ENCODE measurements at places on chromosomes 4 and X.

GRCh38 chr4:74444891-74445642 lies at the start of gene AREG:
AREG (plus strand) TSS chr4:74445136; CDS start chr4:74445346, 210 bp downstream.
- peak; percentile 20 for DNase-seq

GRCh38 chr4:44194365-44194764 lies 254.2 kb downstream of the KCTD8 start:
- peak; percentile 14 for DNase-seq

DNA sequence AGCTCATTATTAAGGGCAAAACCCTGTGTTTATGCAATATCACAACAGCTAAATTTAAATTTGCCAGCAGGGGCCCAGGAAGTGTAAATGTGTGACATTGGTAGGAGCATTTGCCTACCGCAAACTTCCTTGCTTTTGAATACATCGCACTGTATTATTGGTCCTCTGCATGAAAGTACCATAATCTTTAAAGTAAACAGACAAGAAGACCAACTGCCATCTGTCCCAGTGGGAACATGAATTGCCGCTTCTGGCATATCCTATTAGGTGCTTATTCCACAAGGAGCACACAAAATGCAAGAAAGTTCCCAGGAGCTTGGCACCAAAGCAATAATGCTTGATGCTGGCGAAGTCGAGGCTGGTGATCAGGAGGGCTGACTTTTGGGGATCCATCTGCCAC lies 51.3 kb downstream of the SOD3 start:
- DNase-seq: no peak

DNA sequence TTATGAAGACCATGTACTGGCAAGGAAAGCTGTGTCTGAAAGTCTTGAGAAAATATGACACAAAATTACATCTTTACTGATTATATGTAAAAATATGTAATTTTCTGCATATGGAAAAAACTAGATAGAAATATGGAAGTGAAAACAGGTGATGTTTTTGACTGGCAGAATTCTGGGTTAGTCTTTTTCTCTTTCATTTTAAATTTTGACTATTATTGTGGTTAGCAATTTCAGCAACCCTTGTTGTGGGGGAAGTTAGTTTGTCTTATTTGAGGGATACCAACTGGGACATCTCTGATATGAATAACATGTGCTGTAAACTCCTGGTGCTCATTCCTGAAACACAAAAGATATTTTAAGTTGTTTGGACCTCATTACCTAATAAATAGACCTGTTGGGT lies 49.9 kb upstream of the CPEB2 start:
- DNase-seq: no peak

DNA sequence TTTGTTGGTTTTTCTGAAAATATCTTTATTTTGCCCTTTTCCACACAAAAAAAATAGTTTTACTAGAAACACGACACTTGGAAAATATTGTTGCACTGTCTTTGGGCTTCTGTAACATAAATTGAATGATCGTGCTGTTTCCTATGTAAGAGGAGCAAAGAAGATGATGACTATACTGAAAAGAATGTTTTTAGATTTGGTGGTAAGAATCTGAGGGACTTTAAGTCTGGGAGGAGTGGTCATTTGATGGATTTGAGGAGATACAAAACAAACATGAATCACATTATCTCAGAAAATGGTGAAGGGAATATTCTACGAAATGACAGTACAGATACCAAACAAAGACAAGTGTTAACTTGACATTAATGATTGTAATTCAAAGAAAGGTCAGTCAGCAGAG lies 328.8 kb downstream of the ADAM29 start:
- DNase-seq: no peak

- DNase-seq: no peak
Observed at GRCh38 chr4:110867251-110867960, 244.5 kb upstream of the PITX2 start.

DNA sequence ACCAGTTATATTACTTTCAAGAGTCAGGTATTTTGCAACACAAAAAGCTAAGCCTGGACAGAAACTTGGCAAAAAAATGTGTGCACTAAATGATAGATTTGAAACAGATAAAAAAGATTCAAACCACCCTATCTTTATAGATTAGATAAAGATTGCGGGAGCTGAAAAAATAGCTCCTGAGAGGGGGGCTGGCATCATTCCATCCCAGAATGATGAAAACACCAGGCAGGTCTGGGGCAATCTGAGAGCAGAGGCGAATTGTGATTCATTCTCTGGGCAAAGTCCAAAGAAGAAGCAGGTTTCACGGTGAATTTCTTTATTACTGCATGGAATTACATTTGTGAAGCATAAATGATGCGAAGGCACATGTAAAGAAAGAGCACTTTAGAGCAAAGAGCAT lies 168.5 kb upstream of the DMD start:
- DNase-seq: peak; percentile 28

- DNase-seq: no peak
Observed at GRCh38 chr4:5127556-5127955, 76.3 kb downstream of the STK32B start.

DNA sequence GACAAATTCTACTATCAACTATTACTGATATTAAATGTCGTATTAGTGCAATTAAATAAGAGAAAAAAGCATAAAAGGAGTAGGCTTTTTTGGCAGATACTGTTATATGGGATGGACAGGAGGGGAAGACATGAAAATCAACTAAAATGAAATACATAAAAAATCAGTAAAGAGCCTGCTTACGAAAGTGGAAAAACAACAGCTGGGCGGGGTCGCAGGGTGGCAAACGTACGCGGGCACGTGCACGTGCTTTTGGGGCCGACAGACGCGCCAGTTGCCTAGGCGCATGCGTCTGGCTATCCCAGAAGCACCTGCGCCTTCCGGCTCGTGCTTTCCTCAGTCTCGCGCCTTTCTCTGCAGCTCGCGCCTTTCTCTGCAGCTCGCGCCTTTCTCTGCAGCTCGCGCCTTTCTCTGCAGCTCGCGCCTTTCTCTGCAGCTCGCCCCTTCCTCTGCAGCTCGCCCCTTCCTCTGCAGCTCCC lies at the start of gene YY2:
TSS of gene YY2 (plus strand) at position 51 of the 479 bp plus-strand sequence. CDS start 498 bp downstream, outside the sequence.
- DNase-seq: no peak

DNA sequence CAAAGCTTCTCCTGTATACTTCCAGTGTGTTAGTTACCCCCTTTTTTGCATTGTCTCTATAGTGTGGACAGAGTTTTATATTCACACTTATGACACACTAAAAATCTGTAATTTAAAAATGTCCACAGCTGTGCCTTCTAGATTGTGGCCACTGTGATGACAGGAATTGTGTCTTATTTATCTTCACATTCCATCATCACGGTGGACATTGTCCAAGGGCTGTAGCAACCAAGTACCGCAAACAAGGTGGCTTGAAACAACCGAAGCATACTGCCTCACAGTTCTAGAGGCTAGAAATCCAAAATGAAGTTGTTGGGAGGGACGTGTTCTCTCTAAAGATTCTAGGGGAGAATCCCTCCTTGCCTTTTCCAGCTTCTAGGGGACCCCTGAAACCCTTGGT lies 32.3 kb downstream of the CHRNA9 start:
- DNase-seq: no peak

GRCh38 chr4:82561786-82562563 lies at the start of gene TMEM150C:
TMEM150C (minus strand) TSS chr4:82561988; CDS start chr4:82504657, 57,331 bp downstream.
- DNase-seq: no peak

DNA sequence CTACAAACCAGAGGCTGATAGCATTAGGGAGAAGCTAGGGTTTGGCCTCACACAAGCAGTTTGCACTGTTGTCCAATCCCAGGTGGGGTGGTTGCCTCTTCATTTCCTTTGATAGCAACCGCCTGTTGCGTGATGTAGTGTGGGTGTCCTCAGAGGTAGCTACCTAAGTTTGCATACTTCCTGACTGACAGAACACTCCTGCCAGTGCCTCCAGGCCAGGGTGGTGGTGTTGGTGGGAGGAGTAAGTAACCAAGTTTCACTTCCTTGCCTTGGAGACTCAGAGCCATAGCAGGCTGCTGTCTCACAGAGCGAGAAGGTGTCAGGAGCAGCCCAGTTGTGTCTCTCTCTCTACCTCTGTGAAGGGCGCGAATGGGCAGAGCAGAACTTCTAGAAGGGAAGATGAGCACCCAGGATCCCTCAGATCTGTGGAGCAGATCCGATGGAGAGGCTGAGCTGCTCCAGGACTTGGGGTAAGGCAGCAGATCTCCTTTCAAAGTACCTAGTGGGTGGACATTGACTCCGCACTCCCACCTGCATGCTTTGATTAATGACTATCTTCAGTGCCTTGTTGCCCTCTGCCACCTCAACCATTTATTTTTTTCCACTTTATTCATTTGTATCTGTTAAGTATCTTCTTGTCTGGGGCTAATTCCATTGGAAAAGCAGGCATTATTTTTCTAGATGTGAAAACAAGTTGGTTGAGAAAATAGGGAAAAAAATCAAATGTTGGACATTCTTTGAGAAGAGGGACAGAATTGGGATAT lies at the start of gene DAPP1:
TSS of gene DAPP1 (plus strand) at position 283 of the 764 bp plus-strand sequence. CDS start at position 370, 87 bp downstream.
- peak; percentile 61 for DNase-seq

DNA sequence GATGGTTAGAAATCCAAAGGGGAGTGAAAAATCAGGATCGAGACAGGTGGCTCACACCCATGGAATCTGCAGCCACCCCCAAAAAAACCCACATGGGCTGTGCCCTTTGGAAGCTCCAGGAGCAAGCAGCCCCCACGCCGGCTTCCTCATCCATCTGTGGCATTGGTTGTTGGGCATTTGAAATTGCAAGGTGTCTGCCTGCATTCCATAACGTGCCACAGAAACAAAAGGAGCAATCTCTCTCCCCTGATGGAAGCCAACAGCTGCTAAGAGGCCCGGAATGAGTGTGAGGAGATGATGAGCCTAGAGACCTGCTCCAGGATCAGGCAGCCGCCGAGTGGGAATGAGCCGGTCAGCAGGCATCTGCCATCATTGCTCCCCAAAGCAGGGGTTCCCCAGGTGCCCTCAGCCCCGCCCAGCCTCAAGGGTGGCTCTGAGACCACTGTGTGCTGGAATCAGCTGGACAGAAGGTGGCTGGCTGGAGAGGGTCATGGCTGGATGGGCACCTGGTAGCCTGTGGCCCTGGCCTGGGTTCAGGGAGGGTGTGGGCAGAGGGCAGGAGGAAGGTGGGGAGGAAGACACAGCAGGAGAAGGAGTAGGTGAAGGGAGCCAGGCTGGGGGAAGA lies 113.2 kb downstream of the CRLF2 start:
- no peak for DNase-seq

GRCh38 chr4:43782391-43782790 lies 666.2 kb downstream of the KCTD8 start:
- DNase-seq: no peak

- no peak for DNase-seq
Observed at GRCh38 chrX:140091125-140091886, 126.0 kb upstream of the CXorf66 start.

- no peak for DNase-seq
Observed at GRCh38 chr4:144557404-144557803, 88.6 kb upstream of the HHIP start.

DNA sequence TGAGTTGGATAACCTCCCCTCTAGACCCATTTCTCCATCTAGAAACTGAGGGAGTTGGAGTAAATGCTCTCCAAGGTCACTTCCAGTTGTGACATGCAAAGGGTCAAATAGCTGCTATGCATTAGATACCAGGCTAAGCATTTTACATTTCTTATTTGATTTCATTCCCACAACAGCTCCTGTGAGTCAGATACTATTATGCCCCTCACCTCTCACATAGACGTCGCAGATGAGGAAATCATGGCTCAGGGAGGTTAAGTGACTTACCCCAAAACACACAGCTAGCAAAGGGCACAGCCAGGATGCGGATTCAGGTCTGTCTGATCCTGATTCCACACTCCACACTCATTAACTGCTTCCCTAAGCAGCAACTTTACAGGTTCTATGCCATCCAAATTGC lies 57.7 kb downstream of the PRPS1 start:
- no peak for DNase-seq

GRCh38 chrX:39899856-39900776 lies 197.6 kb downstream of the BCOR start:
- no peak for DNase-seq

- DNase-seq: no peak
Observed at GRCh38 chrX:69493766-69494165, 10.4 kb upstream of the NALF2 start.

DNA sequence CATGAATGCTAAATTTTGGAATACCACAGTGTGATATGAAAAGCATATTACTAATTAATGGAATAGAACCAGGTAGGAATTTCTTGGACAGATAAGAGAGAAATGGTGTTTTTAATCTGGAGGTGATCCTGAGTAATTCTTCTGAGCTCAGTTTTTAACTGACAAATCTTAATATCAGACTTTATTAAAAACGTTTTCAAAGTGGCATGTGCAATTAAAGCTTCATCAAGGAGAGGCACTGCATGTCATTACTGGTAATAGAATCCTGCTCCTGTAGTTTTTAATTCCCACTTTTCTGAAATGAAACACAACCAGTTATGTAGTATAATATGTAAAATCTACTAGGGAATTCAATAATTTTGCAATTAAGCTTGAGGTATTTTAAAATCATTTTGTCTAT lies 7.0 kb upstream of the PTTG2 start:
- no peak for DNase-seq

DNA sequence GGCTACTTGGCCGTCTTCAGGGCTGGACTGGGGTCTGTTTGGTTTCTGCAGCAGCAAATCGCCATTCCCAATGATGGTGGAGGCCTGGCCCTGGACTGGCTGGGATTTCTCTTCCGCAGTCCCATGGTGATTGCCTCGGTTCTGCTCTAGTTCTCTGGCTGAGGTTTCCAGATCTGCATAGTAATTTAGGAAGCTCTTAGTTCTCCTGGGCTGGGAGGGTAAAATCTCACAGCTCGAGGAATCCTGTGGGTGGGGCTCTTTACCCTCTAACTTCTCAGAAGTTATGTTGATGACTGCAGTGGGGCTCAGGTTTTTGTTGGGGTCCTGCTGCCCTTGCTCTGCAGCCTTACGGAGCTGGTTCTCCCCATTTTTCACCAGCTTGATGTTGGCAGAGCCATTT lies 200.6 kb downstream of the APBB2 start:
- DNase-seq: no peak

- no peak for DNase-seq
Observed at GRCh38 chrX:50157545-50158135, 43.2 kb downstream of the AKAP4 start.

Measured in NCI-H226 (cell line).